Peyer's patch (tissue), 4 donors: ENCODE measurements at places on chromosomes 1 and 21. TPM values are rescaled to one million over a fixed set of nuclear protein-coding genes. Genes with fewer than 3 reads are reported as not detected.

DNA sequence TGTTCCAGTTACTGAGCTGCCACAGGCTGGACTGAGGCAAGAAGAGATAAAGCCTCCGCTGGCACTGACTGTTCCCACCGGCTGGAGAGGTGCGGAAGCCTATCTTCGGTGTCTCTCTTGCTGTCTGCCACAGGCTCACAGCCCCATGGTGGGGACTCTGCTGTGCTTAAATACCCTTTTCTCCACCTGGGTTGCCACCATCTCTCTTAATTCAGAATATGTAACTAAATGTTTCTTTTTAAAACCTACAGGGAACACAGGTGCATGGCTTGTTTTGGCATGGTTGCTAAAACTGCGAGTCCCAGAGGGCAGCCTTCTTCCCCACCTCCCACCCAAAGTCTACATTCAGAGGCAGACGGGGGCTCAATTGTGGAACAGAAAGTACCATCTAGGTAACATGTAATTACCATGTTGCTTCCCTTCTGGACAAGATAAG lies 8.1 kb upstream of the LBR start:
- DNase-seq, result no peak

- DNase-seq, result no peak
Observed at GRCh38 chr1:177975588-177976495, 6.0 kb upstream of the SEC16B start.

- no peak for DNase-seq
Observed at GRCh38 chr1:180586671-180587155, 27.9 kb downstream of the OVAAL start.

DNA sequence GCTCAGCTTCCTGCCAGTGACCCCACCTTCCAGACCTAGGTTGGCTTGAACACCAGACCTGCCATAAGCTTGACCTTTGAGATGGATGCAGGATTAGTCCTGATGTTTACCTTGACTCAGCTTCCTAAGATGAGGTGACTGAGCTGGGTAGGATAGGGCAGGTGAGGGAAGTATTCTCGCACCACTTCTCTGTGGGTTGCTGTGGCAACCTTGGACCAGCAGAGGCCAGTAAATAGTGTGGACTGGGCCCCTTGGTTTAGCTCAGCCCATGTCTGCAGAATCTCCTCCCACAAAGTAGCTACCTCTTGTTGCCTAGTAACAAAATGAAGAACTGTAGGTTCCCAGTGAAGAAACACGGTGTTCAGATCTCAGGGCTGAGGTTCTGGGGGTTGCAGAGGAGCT lies 8.4 kb downstream of the RPS6KA1 start:
- DNase-seq, result peak; percentile 88

GRCh38 chr1:93846206-93846991 lies 32.6 kb downstream of the DNTTIP2 start:
- DNase-seq, result peak; percentile 95

OR2T35 gene
- total RNA-seq, result not detected

GRCh38 chr1:82800721-82801120 lies 1000.0 kb downstream of the ADGRL2 start:
- no peak for DNase-seq

DNA sequence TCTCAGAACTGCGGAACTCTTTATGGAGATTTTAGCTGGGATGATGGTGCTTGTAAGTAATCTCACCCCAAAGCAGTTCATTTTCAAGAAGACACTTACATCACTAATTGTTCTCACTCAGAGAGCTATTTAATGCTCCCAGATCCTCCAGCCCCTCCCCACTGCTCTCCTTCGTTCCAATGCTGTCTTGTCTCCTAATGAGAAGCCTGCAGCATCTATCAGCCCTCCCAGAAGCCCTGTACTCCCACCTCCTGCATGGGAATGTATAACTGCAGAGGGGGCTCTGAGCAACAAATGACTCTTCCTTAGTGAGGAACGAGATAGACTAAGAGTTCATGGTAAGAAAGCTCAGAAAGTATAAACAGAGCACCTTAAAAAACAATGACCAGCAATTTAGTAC lies 377.4 kb upstream of the RUNX1 start:
- DNase-seq, result no peak
